Activated CD4-positive, alpha-beta T cell treated with anti-CD3 and anti-CD28 coated beads, Interleukin-2, Interleukin-4, amounts not matched to agents 100 ng/mL and 50 ng/mL, durations not matched to agents 16 hours and 8 hours (primary cell): ENCODE measurements at places on chromosomes 2 and 18.
A peak's percentile ranks its signal among the peaks of the same experiment; 100 is the strongest.

- no peak for DNase-seq
Observed at GRCh38 chr2:172293952-172294351, 133.4 kb upstream of the ITGA6 start.

DNA sequence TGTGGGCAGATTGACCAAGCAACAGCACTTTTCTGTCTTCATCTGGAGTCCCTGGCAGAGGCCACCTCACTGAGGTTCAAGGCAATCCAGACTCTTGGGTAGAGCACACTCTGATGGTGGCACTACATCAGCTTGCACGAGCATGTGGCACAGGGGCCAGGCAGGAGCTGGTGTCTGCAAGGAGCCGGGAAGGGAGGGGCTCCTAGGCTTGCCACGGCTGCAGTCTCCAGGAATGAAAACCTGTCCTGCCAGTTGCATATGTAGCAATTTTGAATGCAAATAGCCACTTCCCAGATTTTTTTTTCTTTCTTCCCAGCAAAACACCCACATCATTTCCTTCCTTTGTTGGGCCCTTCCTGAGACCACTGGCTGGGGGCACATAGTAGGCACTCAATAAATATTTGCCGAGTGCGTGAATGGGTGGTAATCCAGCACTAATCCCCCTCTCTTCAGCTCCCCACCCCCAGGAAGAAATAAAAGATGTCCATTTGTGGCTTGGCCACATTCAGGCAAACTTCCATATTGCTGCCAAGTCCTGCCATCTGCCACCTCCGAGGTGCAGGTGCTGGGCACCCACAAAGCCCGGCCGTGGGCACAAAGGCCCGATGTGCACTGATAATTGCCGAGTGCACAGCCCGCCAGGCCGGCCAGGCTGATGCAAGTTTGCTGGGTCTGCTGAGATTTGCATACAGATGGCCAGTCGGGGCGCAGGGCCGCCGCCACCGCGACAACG lies 72.4 kb downstream of the MYCN start:
- DNase-seq = no peak

DNA sequence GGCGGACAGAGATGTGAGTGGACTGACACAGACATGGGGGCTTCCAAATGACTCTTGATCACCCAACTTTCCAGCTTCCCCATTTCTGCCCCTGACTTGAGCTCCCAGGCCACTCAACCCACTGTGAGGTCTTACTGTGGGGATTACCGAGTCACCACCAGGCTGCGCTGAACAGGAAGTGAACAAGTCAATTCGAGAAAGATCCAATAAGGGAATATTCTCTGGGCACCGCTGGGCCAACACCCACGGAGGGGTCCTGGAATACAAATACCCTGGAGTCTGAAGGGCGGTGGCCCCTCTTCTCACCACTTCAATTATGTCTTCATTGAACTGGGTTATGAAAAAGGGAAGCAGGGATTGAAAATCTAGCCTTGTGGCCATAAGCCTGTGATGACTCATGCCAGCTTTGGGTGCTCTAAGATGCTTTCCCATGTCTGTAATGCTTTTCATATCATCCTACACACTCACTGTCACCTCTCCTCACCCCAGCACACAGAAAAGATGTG lies 37.7 kb downstream of the BCL11A start:
- no peak for DNase-seq

GRCh38 chr2:30656079-30656478 lies 151.2 kb downstream of the CAPN13 start:
- no peak for DNase-seq

- peak; percentile 30 for DNase-seq
Observed at GRCh38 chr2:148459377-148459778, 185.2 kb upstream of the EPC2 start.

DNA sequence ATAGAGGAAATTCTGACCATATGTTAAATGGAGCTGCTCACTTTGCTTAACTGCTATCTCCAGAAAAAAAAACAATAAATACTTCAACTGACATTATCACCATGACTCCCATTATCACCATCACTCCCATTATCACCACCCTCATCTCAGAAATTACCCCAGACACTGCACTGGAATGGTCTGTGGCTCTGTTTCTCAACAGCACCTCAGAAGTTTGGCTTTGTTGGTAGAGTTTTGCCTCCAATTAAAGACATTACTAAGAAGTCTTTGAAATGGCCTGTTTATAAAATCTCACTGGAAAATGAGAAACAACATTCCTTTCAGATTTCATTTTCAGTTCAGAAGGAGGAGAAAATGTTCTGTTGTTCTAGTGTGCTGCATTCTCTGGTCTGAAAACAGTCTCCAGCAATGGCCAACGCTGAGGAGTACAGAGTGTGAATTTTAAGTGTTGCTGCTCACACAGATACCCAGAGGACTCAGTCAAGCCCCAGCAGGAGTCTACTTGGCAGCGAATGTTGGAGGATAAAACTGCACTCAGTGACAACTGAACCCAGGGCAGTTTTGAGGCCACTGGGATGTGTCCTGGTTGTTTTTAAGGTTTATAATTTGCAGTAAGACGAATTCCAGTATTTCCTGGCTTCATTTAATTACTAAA lies 364.5 kb upstream of the CDH2 start:
- no peak for DNase-seq

DNA sequence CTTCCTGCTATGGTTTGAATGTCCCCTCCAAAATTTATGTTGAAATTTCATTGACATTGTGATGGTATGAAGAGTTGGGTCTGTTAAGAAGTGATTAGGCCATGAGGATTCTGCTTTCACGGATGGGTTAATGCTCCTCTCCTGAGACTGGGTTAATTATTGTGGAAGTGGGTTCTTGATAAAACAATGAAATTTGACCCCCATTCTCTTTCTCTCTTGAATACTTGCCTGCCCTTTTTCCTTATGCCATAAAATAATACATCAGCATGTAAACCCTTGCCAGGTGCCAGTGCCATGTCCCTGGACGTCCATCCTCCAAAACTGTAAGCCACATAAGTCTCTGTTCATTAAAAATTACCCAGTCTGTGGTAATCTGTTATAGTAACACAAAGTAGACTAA lies 352.8 kb downstream of the LRRTM4 start:
- no peak for DNase-seq
